ENCODE measurements at places on chromosomes 12 and 14.

GRCh38 chr12:20132818-20133217 lies 235.5 kb upstream of the PDE3A start:
- DNase-seq = no peak

GRCh38 chr12:75890141-75890540 lies 141.4 kb downstream of the PHLDA1 start:
- no peak for DNase-seq

DNA sequence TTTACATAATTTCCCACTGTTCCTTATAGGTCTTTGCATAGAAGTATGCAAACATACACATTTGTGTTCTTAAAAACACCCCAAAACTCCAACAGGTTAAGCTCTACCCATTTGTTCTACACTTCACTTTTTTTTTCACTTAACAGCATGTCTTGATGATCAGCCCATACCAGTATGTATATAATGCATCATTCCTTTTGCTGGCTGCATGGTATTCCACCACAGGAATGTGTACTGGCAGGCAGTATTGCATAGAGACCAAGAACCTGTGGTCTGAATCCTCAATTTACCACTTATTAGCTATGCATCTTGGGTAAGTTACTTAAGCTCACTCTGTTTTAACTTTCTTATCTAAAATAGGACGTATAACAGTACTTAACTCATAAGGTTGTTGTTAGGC lies 65.5 kb downstream of the SAMD4A start:
- DNase-seq = no peak

- DNase-seq = no peak
These were observed 541.4 kb upstream of the ATP2B1 start for GRCh38 chr12:90250042-90250441.

All from stimulated activated CD4-positive, alpha-beta T cell treated with anti-CD3 and anti-CD28 coated beads, Interleukin-12 subunit alpha, Interleukin-12 subunit beta, amount 100 ng/mL, for 48 hours (primary cell).